ENCODE measurements at places on chromosomes 6 and 20.

GRCh38 chr6:166026586-166027126 is 141.0 kb downstream of the TBXT start:
- DNase-seq = no peak

- DNase-seq = no peak
These were observed 15.4 kb downstream of the RIN2 start for GRCh38 chr20:19773471-19773870.

DNA sequence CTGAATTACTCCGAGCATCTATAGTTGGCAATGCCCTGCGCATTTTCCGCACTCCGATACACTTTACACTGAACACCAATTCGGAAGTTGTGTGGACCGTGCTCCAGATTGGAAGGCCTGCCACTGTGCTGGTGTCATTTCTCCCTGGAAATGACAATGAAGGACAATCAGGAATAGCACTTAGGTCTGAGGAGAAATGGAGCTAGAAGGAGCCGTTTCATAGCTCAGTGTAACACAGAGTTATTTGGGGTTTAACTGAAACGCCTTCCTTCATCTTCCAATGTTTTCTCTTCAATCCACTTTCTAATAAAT is 501 bp upstream of the PLA2G7 start:
- DNase-seq = no peak

- no peak for DNase-seq
These were observed 36.0 kb downstream of the TMEM242 start for GRCh38 chr6:157287247-157287850.

- no peak for DNase-seq
These were observed 433.7 kb upstream of the HSF2 start for GRCh38 chr6:121965739-121966138.

- peak; percentile 51 for DNase-seq
These were observed 69.6 kb downstream of the SSR1 start for GRCh38 chr6:7243179-7243981.

- DNase-seq = no peak
These were observed 567.3 kb upstream of the BTBD3 start for GRCh38 chr20:11350126-11351005.

DNA sequence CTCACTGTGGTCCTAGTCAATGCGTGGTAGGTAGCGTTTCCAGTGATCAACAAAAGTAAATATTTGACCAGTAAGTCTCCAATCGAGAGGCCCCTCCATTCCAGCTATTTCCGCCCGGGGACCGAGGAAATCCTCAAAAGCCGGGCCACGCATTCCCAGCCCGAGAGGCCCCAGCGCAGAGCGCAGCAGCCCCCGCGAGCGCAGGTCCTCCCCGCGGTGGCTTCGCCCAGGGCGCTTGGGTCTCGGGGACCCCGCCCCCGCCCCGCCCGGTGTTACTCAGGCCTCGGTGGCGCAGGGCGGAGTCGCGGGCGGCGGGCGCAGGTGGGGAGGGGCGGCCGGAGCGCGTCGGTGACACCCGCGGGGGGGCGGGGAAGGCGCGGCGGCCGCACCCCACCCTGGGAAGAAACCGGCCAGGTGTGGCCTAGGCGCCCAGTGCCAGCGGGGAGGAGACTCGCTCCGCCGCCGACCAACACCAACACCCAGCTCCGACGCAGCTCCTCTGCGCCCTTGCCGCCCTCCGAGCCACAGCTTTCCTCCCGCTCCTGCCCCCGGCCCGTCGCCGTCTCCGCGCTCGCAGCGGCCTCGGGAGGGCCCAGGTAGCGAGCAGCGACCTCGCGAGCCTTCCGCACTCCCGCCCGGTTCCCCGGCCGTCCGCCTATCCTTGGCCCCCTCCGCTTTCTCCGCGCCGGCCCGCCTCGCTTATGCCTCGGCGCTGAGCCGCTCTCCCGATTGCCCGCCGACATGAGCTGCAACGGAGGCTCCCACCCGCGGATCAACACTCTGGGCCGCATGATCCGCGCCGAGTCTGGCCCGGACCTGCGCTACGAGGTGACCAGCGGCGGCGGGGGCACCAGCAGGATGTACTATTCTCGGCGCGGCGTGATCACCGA is at the start of gene DSP:
TSS of gene DSP (plus strand) at position 497 of the 890 bp plus-strand sequence. CDS start at position 742, 245 bp downstream.
- DNase-seq = no peak

DNA sequence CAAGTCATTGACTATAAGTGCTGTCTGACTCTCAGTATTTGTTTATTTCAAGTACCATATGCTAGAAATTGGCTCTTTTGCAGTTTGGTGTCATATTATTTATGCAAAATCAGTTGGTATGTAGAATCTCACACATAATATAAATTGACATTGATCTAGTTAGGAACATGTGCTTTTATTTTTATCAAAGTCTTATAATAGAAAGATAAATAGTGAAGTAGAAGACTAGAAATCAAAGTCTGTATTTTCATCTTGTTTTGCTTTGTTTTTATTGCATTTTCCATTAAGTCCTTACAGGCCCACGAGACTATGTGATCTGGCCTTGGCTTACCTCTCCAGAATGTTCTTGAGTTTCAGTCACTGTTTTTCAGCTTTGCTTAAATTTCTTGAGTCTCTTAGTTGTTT is 300.3 kb downstream of the LAMA2 start:
- no peak for DNase-seq

GRCh38 chr6:47310131-47310480 is 401 bp upstream of the TNFRSF21 start:
- no peak for DNase-seq

- DNase-seq = peak; percentile 71
These were observed 112.8 kb downstream of the SAMD5 start for GRCh38 chr6:147621263-147621662.

GRCh38 chr6:39610221-39610620 is 115.0 kb downstream of the KIF6 start:
- DNase-seq = peak; percentile 86

DNA sequence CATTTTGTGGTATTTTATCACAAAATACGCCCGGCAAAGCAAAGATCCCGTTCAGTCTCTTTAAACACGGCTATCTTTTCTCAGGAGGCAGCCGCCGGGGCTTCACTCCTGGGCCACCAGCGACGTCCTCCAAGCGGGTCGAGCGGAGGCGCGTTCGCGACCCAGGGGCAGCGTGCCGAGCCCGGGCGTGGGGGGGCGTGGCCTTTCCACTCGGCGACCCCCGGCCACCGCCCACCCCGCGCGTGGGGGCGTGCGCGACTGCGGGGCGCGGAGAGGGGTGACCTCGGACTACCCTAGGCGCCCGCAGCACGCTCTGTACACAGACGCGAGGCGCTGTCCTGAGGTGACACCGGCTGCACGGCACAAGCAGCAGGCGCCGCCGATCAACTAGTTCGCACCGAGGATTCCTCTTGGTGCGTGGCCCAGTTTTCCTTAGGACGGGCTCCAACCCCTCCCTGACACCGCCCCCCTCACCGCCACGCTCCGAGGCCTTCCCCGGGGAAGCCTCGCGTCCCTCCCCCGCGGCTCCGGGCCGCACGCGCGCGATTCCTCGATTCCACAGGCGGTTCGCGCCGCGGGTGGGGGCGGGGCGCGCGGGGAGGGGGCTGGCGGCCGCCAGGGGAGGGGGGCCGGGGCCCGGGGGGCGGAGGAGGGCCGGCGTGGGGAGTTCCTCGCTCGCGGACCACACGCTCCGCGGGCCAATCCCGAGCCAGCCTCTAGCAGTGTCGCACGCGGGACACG is 1.1 kb upstream of the JARID2 start:
- DNase-seq = no peak

DNA sequence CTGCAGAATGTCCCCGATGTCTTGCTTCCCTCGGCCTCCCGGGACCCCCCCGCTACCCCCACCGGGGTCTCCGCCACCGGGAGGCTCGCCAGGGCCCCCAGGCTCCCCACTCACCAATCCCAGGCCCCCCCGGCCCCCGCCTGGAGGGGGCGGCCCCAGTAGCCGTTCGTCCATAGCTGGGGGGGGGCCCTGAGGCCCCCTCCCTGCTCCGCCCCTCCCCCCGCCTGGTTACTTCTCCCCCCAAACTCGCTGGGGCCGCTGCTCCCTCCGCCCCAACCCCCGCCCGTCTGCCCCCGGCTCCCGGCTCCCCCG is 304 bp downstream of the PBX2 start:
- no peak for DNase-seq

Measured in forelimb muscle (tissue), 1 donor.